HT-29 (cell line): ENCODE measurements at places on chromosomes 5 and 9. TPM values are rescaled to one million over a fixed set of nuclear protein-coding genes. Genes with fewer than 3 reads are reported as not detected.

The PARP8 gene
- total RNA-seq = 5.3 and 8.1 TPM in 2 replicates

DNA sequence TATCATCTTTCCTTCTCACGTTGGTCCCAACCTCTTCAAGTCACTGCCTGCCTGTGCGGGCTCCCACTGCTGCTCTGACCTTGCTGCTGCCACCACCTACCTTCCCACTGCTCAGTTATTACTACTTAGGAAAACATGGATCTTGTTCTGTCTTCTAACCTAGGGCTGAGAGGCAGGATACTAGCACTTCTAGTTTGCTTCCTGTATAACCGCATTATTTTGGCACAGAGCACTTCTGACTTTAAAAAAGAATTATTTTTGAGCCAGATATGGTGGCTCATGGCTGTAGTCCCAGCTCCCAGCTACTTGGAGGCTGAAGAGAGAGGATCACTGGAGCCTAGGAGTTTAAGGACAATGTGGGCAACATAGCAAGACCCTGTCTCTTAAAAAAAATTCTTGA lies 135.4 kb upstream of the GNA14 start:
- DNase-seq = no peak

GRCh38 chr5:79229357-79230174 lies 6.4 kb upstream of the JMY start:
- no peak for DNase-seq

- DNase-seq = no peak
Observed at GRCh38 chr5:54589786-54590185, 72.2 kb downstream of the SNX18 start.

- no peak for DNase-seq
Observed at GRCh38 chr9:117992006-117992405, 287.8 kb downstream of the TLR4 start.
